ENCODE measurements at places on chromosomes 13 and 19.

DNA sequence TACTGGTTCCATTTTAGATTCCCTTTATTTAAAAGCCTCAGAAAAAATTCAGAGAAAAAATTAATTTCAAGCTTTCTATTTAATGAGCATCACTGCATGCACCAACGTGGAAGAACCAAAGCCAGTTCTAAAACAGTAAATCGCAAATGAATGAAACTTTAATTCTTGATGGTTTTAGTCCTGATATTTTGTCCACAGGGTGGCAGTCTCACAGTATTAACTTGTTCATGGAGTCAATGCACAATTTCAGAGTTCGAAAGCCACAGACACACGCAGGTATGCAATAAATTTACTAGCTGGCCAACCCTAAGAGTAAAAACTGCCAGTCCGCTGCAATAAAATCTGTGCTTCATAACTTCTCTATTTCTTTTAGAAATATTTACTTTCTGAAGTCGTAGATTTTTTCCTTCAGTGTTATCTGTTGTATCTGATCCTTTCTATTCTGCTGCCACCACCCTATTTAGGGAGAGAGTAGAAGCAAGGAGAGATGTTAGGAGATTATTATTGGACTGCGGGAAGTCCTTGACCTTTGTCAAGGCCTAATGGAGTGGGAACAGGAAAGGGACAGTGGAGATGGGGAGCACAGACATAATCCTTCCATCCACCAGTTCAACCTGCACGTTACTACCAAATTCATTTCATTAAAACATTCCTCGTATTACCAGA lies 7.0 kb upstream of the WBP4 start:
- no peak for DNase-seq

DNA sequence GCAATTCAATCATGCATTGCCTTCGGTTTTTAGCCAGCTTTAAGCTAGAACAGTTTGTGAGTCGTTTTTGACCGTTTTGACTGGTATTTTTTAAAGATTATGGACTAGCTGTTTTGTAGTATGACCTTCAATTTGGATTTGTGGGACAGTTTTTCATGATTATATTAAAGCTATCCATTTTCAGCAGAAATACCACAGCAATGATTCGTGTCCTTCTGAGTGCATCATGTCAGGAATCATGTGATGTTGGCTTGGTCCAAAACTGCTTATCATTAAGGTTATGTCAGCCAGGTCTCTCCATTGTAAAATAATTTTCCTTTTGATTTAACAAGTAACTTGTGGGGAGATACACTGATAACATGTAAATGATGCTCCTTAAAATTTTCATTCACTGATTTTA lies 229.0 kb downstream of the POSTN start:
- peak; percentile 10 for DNase-seq

DNA sequence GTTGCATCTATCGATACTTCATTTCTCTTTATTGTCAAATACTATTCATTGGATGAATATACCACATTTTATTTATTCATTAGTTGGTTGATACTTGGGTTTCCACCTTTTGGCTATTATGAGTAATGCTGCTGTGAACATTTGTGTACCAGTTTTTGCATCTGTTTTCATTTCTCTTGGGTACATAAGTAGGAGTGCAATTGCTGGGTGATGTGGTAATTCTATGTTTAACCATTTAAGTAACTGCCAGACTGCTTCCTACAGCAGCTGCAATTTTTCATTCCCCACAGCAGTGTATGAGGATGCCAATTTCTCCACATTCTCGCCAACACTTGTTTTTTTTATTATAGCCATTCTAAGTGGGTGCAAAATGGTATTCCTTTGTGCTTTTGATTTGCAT lies 2.6 kb downstream of the KCNJ14 start:
- no peak for DNase-seq

- DNase-seq, result no peak
Measured at GRCh38 chr13:85806553-85807175, 7.4 kb upstream of the SLITRK6 start.

- no peak for DNase-seq
Measured at GRCh38 chr19:51071095-51071405, 6.2 kb upstream of the KLK13 start.

GRCh38 chr13:76790980-76791819 lies 95.0 kb downstream of the KCTD12 start:
- no peak for DNase-seq

DNA sequence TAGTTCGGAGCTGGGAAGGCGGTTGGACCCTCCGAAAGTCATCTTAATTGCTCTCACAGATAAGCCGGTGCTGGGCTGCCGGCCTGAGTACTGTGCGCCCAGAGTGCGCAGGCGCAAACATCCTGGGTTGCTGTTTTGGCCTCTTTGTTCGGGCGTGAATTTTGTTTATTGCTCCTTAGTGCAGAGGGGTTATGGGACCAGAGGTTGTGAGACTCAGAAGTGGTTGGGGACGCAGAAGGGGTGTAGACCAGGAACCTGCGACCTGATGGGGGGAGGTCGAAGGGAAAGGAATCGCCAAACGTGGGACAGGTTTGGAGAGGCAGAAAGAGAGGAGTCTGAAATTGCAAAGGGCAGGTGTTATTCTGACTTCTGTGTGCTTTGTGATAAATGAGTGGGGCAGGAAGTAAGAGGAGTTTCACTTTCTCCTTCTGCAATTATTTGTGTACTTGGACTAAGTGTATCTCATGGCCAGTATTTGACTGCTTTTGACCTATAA lies 607 bp upstream of the ZNF566 start:
- DNase-seq, result peak; percentile 88

DNA sequence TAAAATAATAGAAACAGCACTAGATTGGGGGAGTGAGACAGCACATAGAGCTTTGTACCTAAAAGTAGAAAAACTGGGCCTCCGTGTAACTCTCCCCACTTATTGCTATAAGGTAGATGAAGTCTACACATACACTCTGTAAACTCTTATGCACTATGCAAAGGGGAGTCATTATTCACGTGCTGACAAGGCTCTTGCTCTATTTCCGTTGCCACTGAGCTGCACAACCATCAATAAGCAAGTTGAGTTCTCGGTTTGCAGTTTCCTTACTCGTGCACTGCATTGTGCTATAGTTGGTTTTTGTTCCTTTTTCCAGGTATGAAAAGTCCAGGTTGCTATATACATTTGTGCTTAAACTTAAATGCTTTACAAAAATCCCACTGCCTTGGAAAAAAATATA lies 294.0 kb upstream of the DACH1 start:
- DNase-seq, result no peak

DNA sequence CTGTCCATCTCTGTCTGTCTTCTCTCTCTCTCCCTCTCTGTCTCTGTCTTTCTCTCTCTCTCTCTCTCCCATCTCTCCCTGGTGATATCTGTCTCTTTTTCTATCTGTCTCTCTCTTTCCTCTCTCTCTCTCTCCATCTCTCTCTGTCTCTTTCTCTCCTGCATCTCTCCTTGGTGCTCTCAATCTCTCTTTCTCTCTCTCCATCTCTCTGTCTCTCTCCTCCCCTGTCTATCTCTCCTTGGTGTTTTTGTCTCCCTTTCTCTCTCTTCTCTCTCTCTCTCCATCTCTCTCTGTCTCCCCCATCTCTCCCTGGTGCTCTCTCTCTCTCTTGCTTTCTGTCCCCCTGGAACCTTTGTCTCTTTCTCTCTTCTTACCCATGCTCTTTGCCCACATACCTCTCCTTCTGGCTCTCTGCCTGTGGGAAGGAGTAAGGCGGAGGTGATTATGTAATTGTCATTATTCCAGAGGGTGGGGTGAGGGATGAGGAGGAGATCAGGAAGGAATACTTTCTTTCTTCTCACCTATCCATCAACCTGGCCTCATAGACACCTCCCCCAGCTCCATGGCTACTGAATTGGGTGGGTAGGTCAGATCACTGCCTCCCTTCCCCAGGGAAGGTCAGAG lies 30.9 kb upstream of the CYP2B6 start:
- no peak for DNase-seq

DNA sequence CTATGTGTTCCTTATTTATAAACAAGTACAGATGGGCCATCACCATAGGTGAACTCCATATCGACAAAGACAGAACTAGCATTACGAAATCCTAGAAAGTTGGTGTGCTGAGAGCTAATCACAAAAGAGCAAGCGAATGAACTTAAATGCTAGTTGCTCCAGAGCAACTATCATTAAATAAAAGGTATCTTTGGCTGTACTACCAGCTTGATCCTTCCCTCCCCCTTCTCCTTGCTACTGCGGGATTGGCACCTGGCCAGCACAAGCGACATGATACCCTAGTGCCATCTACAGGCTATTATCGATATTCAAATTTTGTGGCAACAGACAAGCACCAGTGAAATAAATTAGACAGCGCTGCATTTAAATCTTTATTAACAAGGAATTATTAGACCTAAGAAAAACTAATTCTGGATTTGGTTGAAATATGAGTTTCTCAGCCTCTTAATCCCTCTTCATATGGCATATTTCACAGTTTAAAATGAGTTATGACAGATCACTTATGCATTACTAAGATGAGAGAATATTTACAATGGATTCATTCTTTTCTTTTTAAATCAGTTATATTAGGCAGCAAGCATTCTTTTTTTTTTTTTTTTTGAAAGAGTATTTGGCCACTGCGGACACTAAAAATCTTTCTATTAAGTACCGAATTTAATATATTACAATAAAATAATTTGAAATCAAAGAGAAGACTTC lies 5.8 kb downstream of the PCDH9 start:
- DNase-seq, result peak; percentile 67

- DNase-seq, result no peak
Measured at GRCh38 chr19:56423985-56424353, 19.8 kb downstream of the ZNF583 start.

GRCh38 chr19:325173-325936 lies 19.2 kb downstream of the MIER2 start:
- DNase-seq, result no peak

DNA sequence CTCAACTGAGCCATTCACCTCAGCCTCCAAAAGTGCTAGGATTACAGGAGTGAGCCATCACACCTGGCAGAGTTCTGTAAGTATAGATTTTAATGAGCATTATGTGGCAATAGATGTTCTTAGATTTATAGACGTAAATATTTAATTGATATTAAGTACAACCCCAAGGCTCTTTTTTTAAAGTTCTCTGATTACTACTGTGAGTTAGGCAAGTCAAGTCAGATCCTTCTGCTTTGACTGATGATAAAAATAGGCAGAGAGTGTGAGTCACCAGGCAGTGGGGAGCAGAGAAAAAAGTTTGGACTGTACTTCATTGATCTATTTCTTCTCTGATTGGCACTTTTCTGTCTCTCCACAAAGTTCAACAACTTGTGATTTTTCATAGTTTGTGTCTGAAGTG lies 1379.9 kb downstream of the UQCRFS1 start:
- DNase-seq, result no peak

DNA sequence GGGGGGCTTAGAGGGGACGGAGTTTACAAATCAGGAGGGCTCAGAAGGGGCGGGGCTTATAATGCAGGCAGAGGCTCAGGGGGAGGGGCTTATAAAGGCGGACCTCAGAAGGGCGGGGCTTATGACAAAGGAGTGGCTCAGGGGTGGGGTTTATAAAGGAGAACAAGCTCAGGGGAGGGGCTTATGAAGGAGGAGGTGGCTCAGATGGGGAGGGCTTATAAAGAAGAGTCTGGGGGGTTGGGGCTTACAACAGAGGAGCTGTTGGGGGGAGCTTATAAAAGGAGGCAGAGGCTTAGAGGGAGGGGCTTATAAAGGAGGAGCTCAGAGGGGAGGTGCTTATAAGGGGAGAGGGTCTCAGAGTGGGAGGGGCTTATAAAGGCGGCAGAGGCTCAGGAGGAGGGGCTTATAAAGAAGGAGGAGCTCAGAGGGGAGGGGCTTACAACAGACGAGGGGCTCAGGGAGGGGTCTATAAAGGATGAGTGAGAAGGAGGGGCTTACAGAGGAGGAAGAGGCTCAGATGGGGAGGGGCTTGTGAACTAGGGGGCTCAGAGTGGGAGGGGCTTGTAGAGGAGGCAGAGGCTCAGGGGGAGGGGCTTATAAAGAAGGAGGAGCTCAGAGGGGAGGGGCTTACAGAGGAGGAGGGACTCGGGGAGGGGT lies 1.0 kb downstream of the SMIM24 start:
- DNase-seq, result no peak

DNA sequence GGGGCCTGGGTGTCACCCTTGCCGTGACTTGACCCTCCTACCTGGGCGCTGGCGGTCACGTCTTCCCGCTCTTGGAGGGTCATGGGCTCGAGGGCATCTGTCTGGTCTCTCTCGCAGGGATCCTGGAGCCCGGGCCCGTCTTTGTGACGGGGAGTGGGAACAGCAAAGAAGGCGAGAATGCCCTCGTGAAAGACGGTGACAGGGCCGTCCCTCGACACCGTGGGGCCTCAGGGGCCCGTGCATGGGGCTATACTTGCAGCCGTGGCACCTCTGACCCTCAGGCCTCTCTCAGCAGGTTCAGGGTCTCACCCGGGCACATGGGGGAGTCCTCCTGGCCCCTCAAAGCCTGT lies 20.9 kb upstream of the MATK start:
- no peak for DNase-seq

DNA sequence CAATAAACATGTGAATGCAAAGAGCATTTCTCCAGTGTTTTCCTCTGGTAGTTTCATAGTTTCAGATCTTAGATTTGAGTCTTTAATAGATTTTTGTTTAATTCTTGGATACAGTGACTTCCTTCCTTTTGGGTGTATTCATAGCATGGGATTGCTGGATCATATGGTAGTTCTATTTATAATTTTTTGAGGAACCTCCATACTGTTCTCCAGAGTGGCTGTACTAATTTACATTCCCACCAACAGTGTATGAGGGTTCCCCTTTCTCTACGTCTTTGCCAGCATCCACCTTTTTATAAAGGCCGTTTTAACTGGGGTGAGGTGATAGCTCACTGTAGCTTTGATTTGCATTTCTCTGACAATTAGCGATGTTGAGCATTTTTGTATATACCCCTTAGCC lies 9.3 kb upstream of the CALM3 start:
- DNase-seq, result no peak

DNA sequence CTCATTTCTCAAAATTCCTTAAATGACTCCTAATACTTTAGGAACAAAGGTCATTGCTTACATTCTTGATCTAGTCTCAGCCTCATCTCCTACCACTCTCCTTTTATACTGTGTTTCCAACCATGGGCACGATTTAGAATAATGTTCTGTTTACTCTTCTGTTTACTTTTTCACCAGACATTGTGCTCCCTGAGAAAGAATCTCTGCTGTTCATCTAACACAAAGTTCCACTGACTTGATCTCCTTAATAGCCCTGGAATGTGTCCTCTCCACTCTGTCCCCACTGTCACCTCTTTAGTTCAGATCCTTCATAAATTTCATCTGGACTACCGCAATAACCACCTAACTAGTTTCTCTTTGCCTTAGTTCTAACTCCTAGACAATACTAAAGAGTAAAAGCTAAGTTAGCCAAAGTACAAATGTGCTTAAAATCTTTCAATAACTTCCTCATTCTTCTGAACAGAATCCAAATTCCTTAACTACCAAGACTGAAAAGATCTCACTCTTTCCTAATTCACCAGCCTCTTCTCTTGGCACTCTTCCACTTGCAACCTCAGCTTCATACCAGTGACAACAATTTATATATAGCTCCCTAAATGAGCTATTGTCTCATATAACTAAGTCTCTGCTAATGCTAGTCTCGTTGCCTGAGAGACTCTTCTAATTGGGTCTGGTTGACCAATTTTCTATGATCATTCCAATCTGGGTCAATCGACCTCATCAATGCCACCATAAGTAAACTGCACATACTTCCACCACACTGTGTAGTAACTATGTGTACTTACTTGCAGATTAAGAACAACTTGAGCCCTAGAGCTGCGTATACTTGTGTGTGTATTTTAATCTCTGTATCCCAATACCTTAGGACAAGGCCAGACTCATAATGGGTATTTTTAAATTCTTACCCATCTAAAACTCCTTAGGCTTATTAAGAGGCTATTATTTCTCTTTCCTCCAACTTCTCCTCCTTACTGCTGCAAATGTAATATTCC lies 179.9 kb downstream of the VWA8 start:
- peak; percentile 18 for DNase-seq

All from retinal pigment epithelial cell (primary cell).